ENCODE measurements at places on chromosomes 16 and 17.
A peak's percentile ranks its signal among the peaks of the same experiment; 100 is the strongest.

- no peak for DNase-seq
These were observed 38.3 kb downstream of the COG7 start for GRCh38 chr16:23414731-23415130.

- no peak for DNase-seq
These were observed 4.9 kb downstream of the MT3 start for GRCh38 chr16:56594292-56594619.

GRCh38 chr17:58289869-58290268 lies 9.1 kb upstream of the MPO start:
- no peak for DNase-seq

DNA sequence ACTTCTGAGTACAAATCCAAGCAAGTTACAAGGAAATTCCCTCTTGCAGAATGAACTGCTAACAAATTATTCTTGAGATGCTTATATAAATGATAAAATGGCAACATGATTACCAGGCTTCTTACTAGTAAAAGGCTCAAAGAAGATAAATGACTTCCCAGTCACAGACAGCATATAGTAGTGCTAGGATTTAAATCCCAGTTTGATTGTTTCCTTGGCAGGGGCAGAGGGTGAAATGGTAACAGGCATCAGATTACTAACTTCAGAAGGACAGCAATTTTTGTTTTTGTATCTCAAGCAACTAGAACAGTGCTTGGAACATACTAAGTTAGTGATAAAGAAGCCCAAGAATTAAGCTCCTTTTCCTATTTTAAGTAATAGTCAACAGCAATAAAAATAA lies 102.8 kb downstream of the SSH2 start:
- DNase-seq: no peak

DNA sequence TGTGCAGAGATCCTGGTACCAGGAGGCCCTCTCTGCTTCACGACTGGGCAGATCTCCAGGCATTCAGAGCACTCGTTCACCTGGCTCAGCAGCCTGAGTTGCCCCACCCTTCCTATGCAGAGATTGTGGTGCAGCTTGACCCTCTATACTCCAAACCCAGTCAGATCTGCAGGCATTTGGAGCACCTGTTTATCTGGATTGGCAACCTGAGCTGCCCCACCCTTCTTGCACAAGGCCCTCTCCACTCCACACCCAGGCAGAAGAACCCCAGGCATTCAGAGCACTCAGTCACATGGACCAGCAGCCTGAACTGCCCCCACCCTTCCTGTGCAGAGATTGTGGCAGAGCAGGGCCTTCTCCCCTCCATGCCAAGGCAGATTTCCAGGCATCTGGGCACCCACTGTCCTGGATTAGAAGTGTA lies 88.4 kb upstream of the CDH5 start:
- no peak for DNase-seq

GRCh38 chr16:27724482-27725235 lies 174.7 kb downstream of the KATNIP start:
- DNase-seq: no peak

DNA sequence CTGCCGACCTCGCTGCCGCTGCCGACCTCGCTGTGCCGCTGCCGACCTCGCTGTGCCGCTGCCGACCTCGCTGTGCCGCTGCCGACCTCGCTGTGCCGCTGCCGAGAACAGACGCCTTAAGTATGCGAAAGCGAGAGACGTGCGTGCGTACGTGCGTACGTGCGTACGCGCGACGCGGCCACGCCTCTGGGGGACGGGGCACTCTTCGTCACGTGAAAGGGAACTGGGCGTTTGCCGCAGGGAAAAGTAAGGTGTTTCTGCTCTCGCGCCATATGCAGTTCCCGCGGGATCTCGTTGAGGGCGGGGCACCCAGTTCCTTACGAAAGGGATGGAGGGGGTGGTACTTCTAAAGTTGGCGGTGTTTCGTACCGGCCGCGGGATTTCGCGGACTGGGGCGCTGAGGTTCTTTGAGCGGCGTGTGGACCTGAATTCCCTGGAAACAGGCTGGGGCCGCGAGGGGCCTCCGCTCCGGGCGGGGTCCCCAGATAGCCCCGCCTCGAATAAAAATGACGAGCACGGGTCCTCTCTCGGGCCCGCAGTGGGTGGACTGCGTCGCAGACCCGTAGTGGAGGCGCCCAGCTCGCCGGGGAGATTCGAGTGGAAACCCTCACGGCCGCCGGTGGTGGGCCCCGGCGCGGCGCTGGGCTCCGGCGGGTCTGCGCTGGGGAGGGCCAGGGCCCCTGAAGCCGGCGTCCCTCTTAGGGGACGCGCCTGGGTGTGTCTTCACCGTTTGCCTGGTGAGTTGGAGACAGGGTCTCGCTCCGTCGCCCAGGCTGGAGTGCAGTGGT lies at the start of gene EIF4A3:
TSS of gene EIF4A3 (minus strand) at position 94 of the 788 bp plus-strand sequence. CDS start 167 bp downstream, outside the sequence.
- peak; percentile 99 for DNase-seq

- peak; percentile 20 for DNase-seq
These were observed 70.4 kb upstream of the TANC2 start for GRCh38 chr17:62895320-62896301.

GRCh38 chr17:51653878-51654277 lies 393.5 kb downstream of the UTP18 start:
- no peak for DNase-seq

DNA sequence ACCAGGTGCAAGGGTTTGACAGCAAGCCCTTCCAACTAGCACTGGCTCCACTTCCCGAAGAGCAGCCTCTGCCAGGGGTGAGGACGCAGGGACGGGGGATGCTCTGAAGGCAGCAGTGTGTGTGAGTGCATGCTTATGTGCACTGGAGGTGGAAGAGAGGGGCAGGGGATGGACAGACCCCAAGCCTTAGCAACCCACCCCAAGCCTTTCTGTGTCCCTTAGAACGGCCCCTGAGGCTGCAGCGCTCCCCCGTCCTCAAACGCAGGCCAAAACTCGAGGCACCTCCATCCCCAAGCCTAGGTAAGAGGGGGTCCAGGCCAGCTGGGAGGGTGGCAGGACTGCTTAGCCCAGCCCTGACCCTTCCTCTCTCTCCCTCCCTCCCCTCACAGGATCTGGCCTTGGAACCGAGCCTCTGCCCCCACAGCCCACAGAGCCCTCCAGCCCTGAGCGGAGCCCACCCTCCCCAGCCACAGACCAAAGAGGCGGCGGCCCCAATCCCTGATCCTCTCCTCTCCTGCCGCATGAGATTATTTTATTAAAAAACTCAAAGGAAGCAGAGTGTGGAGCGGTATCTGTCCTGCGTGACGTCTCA lies 2.9 kb downstream of the ACD start:
- DNase-seq: no peak

DNA sequence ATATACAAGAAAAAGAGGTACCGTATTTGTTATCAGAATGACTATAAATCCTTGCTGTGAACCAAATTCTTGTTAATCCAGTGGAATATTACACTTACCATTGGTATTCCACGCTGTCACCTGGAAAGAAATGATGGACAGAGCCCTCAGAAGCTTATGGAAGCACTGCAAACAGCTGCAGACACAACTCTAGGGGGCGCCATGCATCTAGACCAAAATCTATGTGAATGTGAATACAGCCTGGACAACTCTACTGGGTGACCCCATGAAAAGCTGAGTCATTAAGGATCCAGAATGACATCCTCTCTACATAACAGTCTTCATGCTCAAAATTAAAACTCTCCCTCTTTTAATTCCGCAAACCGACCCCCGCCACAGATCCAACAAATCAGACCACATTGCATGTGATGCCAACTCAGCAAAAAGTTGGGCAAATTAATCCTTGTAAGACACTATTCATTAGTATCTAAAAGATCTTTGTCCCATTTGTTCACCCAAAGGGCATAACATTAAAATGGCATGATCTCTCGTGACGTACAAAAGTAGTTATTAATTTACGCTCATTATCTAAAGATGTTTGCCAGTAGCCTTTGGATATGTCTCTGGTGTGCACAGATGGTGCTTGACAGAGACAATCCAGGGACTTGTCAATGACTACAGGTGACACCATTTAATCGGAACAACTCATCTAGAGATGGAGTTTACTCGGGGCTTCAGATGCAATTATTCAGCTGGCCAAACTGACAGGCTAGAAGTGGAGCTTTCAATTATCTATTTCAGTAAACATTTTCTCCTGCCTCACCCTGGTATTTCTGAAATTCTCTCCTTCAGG lies 552.7 kb upstream of the PSMD7 start:
- DNase-seq: no peak

DNA sequence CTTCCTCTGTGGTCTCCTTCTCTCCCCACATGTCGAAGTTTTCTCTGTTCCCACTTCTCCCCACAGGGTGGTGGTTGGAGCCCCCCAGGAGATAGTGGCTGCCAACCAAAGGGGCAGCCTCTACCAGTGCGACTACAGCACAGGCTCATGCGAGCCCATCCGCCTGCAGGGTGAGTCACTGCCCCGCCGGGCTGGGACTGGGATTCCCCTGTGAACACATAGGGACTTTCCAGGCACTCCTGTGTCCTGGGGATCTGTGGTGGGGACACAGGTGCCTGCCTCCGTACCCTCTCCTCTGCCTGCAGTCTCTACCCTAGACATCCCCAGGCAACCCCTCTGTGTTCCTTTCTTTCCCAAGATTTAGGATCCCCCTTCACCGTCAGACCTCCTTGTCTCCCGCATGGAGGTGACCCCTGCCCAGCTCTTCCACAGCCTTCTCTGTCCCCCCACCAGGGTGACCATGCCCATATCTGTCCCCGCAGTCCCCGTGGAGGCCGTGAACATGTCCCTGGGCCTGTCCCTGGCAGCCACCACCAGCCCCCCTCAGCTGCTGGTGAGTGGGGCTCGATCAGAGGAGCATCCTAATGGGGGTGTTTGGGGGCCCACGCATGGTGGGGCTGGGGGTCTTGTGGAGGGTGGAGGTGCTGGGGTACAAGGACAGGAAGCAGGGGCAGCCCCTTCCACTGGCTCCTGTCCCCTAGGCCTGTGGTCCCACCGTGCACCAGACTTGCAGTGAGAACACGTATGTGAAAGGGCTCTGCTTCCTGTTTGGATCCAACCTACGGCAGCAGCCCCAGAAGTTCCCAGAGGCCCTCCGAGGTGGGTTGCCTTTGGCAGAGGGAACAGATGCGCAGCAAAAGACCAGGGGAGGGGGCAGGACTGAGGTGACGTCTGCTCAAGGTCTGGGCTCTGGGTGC lies 5.8 kb downstream of the ITGAM start:
- peak; percentile 69 for DNase-seq

DNA sequence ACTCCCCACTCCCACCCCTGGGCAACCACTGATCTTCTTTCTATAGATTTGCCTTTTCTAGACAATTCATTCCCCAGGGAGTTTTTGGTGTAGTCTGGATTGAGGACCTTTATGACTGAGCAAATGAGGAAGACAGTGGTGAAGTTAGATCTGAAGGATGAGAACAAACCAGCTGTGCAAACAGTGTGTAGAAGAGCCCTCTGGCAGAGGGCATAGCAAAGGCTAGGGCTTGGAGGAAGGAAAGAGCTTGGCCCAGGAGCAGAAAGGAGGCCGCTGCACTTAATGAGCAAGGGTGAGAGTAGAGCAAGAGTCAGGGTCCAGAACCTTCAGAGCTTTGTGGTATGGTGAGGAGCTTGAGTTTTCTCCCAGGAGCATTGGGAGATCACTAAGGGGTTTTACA lies 352.7 kb downstream of the CA10 start:
- no peak for DNase-seq

DNA sequence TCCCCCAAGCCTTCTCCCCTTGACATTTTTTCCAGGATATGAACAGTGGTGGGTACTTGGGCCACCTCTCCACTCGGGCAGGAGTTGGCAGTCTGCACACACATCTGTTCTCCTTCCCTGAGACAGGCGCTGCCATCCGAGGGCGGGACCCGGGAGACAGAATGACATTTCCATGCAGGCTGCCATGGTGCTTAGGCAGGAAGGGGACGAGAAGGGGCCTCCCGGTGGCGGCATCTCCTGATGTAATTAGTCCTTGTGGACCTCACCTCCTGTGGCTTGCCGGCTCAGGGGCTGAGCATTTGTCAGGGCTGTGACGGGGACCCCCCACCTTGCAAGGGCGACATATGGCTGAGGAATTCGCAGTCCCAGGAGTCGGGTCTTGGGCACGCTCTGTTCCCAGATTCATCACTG lies 197.2 kb downstream of the FOXL1 start:
- DNase-seq: no peak

GRCh38 chr17:27069842-27070508 lies 223.9 kb upstream of the WSB1 start:
- no peak for DNase-seq

DNA sequence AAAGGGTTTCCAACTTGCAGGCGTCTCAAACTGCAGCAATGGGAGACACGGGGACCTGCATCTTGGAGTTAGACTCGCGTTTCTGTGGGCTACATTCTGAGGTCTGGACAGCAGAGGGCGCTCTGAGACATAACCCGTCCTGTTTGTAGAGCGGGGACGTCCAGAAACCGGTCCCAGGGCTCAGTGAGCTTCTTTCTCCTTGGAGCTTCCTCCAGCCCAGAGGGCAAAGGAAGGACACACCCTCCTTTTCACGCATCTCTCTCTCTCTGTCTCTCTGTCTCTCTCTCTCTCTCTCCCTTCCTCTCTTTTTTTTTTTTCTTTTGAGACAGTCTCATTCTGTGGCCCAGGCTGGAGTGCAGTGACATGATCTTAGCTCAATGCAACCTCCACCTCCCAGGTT lies 19.8 kb downstream of the COX4I1 start:
- peak; percentile 81 for DNase-seq

GRCh38 chr17:1108765-1109605 lies 70.8 kb downstream of the ABR start:
- DNase-seq: peak; percentile 64

- DNase-seq: peak; percentile 48
These were observed 1.1 kb upstream of the AKTIP start for GRCh38 chr16:53503991-53504663.

DNA sequence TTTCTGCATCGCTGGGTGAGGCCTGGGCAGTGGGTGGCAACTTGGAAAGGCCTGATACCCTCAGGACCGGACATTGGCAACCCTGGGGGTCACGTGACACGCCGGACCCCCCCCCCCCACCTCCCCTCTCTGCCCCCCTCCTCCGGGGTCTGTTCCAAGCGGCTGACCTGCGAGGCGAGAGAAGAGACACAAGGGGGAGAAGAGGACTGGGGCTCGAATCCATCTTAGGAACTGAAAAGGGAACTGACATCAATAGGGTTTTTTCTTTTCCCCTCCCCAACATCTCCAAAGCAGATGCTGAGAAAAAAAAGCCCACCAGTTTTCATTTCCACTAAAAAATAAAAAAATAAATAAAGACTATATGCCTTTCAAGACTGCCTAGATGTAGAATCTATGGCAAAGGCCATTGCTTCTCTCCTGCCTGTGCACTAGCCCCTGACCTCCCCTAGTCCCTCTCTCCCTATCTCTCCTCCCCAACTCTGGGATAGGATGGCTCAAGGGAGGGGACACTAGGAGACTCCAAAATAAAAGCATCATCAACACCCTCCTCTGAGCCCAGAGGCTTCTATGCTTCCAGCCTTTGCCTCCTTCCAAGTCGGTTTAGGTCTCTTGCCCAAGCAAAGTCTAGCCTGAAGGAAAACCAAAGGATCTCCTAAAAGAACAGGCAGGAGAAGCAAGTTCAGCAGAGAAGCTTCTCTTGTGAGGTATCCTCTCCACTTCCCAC lies 7.7 kb upstream of the HOXB2 start:
- no peak for DNase-seq

- DNase-seq: no peak
These were observed 693 bp downstream of the NDRG4 start for GRCh38 chr16:58500430-58501241.

- DNase-seq: no peak
These were observed 55.4 kb downstream of the WWOX start for GRCh38 chr16:78154729-78155461.
